K562 (cell line): ENCODE measurements at places on chromosomes 1 and 21. TPM values are rescaled to one million over a fixed set of nuclear protein-coding genes. Genes with fewer than 3 reads are reported as not detected.

The RNU1-3 gene
- total RNA-seq, result 2,231 and 2,538 TPM in 2 replicates

DNA sequence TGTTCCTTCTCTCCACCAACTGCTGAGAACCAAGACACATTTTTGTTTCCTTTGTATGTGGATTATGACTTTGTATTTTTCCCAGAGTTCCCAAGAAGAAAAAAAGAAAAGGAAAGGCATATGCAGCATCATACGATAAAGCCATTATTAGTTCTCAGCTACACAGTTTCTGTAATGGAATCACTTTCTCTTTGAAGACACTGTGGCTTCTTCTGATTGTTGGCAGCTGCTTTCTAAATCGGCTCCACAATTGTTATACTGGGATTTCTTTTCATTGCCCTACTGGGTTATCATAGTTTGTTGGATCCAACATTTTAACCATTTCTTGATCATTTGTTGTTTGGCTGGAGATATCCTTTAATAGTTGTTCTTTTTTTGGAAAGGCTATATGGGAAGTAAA lies 89.5 kb upstream of the HIVEP3 start:
- H3K27ac ChIP-seq, result no peak overlapping the region
- H3K4me1 ChIP-seq, result no peaks in the 10 kb centered on the region
- H3K4me3 ChIP-seq, result no peak overlapping the region
- H3K27me3 ChIP-seq, result no peaks in the 10 kb centered on the region

The CLDN17 gene
- not detected in 2 replicates for total RNA-seq

The TLCD4 gene
- 13.9 and 16.5 TPM in 2 replicates for total RNA-seq

DNA sequence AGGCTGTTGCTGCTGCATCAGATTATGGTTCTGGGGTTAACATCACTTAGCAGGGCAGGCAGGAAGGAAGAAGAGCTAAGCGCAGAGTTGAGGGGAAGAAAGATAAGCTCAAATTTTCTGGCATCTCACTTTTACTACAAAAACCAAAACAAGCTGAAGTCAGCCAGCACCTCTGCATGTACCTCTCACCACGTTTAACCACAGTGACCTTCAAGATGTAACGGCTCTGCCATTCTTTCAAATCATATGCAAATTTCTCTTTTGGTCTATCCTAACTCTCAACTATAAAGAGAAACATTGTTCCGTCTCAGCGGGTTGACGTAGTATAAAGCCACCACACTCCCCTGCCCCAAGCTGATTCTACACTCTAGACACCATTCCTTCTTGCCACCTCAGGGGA lies 154.4 kb downstream of the OMA1 start:
- no peak overlapping the region for H3K27ac ChIP-seq
- no peak overlapping the region for H3K4me3 ChIP-seq
- no peaks in the 10 kb centered on the region for H3K36me3 ChIP-seq
- H3K27me3 ChIP-seq, result peaks cover 2% of the 10 kb centered on the region; the same call in 1 of the 3 replicates
- DNase-seq, result no peak
- H3K4me1 ChIP-seq, result no peaks in the 10 kb centered on the region

The SPRR4 gene
- not detected in 2 replicates for total RNA-seq
